ENCODE measurements at places on chromosomes 16 and 17.
A peak's percentile ranks its signal among the peaks of the same experiment; 100 is the strongest.

GRCh38 chr16:72921106-72921505 is 126.8 kb downstream of the ZFHX3 start:
- no peak for DNase-seq

DNA sequence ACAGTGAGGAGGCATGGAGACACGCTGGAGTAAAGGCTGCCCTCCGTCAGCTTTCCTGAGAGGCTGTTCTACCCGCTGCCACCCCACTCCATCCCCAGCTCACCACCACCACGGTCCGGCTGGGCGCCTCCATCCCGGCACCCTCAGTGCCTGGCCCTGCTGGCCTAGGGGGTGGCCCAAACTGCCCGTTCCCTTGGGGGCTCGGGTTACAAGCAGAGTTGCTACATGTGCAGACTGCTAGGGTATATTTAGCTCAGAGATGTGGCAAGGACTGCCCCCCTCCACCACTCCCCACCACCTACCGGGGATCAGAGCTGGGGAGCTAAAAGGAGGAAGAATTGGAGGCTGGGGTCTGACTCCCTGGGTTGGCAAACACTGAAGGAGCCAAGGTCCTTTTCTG is 4.1 kb downstream of the CACNB1 start:
- DNase-seq: no peak

DNA sequence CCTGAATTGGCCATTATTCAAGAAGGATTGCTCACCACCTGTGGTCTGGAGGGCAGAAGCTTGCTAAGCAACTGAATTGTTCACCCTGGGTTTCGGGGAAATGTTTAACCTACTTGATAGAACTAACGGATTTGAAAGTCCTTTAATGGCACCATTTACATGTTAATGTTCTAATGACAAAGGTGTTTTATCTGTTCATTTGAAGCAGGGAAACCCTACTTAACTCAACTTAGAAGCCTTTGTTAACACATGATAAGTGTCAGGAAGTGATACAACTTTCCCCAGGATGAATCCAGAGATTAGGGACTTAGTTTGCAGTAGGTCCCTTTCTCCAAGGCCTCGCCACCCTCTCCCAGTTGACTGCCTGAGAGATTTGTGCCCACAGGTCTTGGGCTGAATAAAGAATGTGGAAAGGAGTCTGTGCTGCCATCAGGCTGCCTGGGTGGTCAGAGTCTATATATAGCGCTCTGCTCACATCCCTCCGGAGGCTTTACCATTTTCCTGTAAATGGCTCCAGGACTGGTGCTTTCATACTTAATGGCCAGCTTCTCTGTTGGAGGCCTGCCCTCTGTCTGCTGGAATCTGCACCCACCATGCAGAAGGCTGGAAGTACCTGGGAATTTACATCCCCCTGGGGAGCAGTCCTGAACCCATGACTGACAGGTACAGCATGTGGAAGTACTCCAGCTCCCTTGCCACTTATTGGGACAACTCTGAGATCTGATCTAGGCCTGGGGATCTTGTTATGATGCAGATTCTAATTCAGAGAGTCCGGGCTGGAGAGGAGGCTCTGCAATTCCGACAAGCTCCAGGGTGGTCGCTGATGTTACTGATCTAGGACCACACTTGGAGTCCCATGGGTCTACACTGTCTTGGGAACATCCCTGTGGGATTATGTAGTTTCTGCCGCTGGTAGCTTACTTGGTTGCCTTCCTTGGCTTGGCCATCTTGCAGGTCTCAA is 99.9 kb downstream of the ASIC2 start:
- DNase-seq: no peak

DNA sequence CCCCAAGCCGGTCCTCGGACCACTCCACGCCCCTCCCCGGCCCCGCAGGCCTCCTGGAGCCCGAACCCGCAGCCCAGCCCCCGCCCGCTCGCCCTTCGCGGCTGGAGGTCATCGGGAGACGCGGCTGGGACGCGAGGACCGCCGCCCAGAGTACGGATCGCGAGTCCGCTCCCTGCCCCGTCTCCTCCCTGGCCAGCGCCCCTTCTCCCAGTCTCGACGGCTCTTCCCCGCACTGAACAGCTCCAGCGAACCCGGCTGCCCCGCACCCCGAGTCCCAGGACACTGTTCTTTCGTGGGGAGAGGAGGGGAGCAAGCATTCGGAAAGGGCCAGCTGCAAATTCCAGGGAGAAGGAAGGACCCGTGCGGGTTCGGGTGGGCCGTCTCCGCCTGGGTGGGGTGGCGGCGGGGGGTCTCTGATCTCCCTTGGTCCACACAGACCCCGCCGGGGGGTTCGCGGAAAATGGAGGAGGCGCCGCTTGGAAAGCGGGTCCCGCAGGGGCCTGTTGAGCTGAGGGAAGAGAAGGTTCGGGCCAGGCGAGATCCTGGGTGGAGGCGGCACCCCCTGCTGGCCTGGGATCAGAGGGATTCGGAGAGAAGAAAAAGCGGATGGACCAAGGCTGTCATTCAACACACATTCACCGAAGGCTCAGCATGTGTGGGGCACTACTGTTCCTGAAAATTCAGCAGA is 632 bp upstream of the RTN4RL1 start:
- DNase-seq: no peak

- no peak for DNase-seq
These were observed 674.9 kb upstream of the C16orf82 start for GRCh38 chr16:26391833-26392232.

- DNase-seq: no peak
These were observed 79.3 kb downstream of the EMP2 start for GRCh38 chr16:10501016-10501607.

- DNase-seq: peak; percentile 30
These were observed 123.9 kb downstream of the XYLT1 start for GRCh38 chr16:17346621-17347569.

DNA sequence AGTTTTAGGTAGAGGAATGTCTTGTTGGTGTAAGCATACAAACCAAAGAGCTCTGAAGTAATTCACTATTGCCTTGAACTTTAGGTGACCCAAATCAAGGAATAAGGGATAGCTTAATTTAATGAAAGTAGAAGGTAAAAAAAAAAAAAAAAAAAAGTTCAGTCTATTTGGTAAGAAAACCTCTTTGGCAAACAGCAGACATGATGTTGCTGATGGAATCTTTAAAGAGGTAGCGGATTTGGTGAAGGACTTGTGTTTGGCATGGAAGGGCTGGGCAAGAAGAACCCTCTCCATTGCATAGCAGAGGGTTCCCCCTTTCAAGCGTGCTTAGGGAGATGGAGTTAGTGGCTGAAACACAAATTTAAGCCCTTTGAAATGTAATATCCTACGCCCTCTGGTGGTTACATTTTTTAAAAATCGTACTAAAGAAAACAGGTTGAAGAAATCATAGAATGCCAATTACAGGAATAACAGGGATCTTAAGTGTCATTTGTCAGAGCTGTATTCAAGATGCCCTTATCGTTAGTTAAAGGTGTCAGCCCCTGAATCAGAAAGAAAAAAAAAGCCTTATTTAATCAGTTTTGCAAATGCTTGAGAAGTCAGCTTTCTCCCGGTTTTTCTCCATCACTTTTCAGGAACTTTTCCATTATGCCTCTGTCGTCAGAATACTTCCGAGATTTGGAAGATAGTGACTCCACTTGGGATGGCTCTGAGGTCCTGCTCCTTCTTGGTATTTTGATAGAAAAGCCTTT is 383.1 kb downstream of the KCNJ2 start:
- DNase-seq: no peak

- DNase-seq: no peak
These were observed 2.8 kb downstream of the EMP2 start for GRCh38 chr16:10577305-10578202.

DNA sequence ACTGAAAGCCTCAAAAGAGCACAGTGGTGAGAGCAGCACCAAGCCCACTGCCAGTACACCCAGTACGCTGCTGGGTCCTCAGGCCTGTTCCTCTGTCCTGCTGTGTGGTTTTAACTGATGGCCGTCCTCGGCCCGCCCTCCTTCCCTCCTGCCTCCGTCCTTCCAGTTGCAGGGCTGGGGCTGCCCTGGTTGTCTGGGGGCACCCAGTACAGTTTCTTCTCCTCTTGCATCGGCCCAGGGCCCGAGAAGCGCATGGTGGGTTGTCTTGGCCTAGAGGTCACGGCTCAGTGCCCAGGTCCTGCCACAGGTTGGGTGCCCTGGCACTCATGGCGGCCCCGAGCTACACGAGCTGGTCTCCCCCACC is 70.8 kb upstream of the KCTD5 start:
- DNase-seq: no peak

DNA sequence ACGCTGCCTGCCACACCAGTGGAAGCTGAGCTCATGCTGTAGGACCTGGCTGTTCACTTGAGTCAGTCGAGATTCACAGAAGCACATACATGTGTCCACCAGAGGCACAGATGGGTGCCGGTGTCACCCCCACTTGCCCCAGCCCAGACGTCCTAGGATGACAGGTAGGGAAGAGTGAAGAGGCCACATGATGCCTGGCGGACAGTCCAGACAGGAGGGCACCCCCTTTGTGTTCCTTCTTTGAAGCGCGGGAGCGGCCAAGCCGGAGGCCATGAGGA is 8.8 kb downstream of the UBE2I start:
- no peak for DNase-seq

DNA sequence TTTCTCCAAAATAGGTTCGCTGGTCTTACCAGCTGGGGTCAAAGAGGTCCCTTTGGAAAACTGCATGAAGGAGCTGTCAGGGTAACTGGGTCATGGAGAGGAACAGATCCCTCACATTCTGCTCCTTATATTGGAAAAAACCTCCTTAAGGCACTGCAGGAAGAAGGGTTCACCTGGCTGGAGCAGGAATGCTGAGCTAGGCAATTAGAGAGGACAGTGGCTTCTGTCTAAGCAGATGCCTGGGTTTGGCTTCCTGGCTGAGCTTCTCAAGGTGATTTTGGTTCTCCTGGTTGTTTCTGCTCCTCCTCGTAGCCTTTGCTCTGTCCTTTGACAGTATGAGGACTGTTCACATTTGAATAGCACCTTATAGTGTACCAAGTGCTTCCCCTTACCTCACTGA is 19.6 kb downstream of the ITGB3 start:
- DNase-seq: no peak

DNA sequence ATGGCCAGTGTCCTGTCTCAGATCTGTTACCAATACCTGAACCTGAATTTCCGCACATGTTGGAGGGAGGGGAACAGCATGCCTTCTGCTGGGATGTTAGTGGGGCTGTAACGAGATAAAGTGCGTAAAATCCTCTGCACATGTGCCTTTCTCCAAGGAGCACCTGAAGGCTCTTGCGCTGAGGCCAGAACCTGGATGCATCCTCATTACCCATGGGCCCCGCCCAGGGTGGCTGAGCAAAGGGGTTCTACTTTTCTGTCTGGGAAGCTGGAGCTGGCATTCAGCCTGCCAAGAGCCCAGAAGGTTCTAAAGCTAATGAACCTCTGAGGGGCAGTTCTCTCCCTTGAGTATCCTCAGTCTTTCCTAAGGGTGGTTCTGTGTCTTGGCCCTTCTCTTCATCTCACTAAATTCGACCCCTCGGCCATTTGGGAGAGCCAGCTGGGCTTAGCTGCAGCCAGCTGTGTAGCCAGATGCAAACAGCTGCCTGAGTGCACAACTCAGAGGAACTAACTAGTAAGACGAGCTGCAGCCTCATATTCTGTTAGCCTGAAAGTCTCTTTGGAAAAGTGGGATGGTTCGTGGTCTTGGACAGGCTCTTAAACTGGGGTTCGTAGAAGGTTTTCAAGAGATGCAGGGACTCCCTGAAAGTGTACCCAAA is 2.5 kb downstream of the ITGA3 start:
- no peak for DNase-seq

DNA sequence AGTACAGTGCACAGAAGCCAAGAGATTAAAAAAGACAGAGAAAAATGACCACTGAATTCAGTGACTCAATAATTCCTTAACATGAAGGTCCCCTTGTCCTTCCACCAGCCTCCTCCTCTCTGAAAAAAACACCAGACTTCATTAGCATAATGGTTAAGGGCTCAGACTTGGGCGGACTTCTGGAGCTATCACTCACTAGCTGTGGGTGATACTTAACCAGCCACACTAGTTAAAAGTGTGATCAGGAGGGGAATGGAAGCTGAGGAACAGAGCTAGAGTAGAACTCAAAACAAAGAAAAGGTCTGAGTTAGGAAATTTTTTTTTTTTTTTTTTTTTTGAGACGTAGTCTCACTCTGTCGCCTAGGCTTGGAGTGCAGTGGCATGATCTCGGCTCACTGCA is 23.2 kb downstream of the ZNF652 start:
- no peak for DNase-seq

GRCh38 chr16:25925421-25925820 is 233.7 kb downstream of the HS3ST4 start:
- no peak for DNase-seq

DNA sequence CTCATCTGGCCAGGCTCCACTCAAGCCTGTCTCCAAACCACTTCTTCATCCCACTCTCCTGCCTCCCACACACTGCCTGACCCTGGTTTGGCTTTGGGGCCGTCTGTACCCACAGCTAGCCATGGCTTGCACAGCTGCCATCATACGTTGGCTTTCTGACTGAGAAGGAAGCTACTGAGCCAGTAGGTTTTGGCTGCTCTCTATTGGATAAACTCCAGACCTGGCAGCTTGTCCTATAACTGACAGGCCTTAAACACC is 3.9 kb downstream of the MIF4GD start:
- DNase-seq: no peak

- DNase-seq: no peak
These were observed 26.1 kb upstream of the ZNHIT3 start for GRCh38 chr17:36460265-36460937.

DNA sequence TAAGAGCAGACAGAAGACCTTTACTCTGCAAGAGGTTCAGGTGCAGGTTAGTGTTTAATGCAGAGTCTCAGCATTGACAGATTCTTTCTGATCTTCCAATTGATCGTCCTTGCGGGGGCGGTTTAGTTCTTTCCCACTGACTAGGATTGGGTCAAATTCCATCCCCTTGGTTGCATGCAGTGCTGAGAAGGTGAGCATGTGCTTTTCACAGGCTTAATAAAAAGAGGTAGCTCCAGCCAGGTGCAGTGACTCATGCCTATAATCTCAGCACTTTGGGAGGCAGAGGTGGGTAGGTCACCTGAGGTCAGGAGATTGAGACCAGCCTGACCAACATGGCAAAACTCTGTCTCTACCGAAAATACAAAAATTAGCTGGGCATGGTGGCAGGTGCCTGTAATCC is 7.5 kb upstream of the ITGAD start:
- no peak for DNase-seq

DNA sequence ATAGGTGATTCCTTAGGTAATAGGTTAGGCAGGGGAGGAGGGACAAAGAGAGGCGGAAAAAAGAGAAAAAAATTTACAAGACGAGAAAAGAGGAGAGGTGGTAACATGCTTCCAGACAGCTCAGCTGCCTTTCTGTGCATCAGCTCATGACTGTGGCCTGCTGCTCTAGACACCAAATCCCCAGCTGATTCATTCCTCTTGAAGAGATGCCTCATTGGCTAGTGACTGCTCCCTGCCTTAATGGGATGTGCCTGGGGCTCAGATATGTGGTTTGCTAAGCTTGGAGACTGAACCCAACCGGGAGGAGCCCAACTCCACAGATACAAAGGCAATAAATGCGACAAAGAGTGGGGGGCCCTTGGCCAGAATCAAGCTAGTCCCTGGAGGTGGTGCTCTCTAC is 105.9 kb upstream of the FAM20A start:
- DNase-seq: no peak

- no peak for DNase-seq
These were observed 27.3 kb upstream of the ALKBH5 start for GRCh38 chr17:18156171-18156975.
